Naive thymus-derived CD8-positive, alpha-beta T cell (primary cell): ENCODE measurements at places on chromosomes 4 and X.

DNA sequence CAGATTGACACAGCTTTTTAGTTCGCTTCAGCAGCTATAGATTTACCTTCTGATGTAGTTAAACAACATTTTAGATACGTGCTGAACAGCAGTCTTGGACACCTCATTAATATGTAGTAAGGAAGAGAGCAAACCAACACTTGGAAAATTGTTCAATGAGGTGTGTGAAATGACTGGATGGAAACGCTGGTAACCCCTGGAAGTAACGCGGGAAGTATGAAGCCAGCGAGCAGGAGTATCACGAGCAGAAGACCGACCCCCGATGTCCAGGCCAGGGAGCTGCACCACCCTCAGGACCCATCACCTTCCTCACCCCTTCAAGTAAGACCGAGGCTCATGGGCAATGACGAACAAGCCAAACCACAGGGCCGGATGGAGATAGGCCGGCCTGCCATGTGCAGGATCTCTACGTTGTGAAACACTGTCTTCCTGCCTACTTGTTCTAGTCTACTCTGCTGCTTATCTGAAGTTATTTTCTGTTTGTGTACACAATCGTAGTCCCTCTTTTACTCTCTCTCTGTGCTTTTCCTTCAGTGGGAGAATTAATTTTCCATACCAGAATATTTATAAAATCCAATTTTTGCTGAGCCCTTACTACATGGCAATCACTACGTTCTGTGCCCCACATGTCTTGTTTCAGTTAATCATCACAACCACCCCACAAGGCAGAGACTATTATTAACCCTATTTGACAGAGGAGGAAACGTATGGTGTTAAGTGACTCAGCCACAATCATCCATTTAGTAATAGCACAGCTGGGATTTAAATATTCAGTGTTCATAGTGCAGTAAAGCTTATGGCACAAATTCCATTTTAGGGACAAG lies 221.7 kb downstream of the APBB2 start:
- DNase-seq = no peak

DNA sequence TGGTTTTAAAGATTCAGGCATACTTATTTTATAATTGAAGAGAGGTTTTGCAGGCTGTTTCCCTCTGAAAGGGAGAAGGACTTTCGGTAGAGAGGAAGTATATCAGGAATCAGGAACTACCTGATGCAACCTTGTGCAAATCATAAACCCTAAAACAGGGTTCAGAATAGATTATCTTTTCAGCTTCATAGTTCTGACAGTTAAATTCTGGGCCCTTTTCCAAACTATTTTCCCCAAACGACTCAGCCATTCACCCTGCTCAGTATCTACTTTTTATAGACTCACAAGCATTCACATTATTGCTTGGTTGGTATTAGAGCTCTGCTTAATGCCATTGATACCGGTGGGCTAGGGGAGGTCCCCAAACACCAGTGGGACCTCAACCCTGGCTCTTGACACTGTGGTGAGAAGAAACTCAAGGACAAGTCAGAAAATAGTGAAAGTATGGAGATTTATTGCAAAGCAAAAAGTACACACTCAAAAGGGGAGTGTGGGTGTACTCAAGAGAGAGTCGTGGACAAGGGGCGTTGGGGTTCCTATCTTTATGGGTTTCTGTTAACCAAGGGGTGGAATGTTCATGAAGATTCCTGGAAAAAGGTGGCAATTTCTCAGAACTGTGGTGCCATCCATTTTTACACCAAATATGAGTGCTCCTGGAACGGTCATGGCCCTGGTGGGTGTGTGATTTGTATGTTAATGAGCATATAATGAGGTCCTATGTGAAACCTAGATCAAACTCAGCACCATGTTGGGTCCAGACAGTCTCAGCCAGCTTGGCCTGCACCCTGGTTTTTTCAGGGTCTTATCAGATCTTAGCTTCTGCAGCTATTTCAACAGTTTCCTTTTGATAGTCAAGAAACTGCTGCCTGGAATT lies 238.3 kb downstream of the DCLK2 start:
- no peak for DNase-seq

DNA sequence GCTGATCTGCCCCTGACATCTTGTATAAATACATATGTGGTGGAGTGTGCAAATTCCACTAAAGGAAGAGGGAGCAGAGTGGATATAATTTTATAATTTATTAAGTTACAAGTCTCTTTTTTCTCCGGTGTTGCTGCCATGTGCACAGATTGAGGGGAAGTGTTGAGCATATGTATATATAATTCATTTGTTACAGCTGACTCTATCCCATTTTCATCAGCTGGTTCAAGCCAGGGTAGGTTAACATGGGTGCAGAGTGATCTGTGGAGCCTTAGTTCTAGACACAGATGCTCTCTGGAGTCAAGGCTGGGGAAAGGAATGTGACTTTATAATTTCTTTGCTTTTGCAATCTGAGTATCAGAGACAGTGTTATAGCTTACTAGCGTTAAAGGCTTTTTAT lies 103.5 kb downstream of the WWC2 start:
- no peak for DNase-seq

DNA sequence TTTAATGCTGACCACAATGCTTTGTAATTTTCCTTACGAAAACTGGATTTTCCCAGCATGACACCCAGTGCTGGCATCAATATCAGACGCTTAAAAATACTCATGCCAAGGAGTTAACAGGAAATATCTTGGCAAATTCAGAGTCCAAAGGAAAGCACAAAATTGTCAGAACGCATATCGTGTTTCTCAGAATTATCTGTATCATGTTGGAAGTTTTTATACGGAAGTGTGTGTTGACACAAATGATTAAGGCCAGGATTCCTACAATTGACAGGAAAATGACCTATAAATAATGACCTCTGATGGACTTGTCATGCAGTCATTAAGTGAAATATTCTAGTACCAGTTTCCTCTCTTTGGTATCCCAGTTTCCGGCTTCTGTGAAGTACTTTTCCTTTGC lies 132.1 kb upstream of the TLL1 start:
- no peak for DNase-seq

- no peak for DNase-seq
Measured at GRCh38 chr4:44196796-44197195, 251.8 kb downstream of the KCTD8 start.

GRCh38 chr4:101236097-101236496 lies 111.2 kb downstream of the PPP3CA start:
- DNase-seq = no peak

DNA sequence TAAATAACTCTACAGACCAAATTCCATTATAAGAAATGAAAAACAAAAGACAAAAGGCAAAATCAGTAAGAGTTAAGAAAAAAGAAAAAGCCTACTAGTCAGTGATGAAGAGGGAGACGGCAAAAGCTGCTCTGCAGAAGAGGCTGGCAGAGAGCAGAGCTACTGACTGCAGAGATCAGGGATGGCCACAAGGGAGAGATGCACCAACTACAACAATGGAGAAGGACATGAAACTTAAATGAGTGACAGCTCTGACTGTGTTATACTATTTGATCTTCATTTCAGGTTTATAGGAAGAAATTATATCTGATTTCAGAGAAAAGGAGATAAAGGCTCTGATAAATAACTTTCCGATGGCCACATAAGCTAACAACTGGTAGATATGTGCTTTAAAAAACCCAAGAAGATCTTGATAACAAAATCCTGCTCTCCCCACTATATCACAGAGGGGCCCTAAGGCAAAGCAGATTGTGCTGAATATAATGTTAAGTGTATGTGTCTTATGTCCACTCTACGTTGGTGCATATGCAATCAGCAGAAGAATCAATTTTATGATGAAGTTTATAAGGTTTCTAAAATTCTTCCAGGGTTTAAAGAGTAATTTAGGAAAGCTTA lies 58.4 kb upstream of the COX18 start:
- no peak for DNase-seq

DNA sequence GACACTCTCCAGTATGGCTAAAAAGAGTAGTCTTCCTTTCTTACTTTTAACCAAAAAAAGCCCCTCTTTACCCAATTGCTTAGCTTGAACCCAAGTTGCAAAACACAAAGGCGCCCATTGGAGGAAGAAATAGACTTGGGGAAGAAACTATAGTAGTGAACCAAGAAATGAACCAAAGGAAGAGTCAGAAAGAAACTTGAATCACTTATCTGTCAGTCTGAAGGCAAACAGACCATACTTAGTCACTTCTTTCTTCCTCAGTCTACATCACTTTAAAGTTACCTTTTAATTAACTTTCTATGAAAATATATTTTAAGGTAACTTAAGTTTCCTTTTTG lies 161.4 kb upstream of the GIMD1 start:
- no peak for DNase-seq

GRCh38 chr4:92307866-92308265 lies 4.1 kb downstream of the GRID2 start:
- DNase-seq = no peak

- no peak for DNase-seq
Measured at GRCh38 chrX:34559325-34559724, 97.8 kb downstream of the TMEM47 start.

DNA sequence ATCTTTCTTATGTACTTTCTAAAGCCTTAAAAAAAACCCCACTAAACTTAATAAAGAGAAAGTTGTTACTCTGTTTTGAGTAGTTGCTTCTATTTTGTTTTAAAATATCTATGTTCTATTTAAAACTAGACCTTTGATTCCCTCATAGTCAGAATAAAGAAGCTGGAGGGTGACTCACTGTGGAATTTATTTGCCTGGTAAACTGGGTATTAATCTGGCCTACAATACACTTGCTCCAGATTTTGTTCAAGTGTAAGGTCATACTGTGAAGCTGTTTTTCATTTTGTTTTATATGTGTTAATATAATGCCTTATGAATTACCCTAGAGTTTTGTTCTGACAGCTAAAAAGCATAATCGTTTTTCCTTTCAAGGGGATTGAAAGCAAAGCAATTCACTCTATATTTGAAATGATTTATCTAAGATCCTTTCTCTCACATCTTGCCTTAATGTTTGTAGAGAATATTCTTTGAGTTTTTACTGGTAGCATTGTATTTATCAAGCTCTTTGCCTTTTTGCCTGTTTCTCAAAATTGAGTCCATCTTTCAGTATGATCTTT lies 277.4 kb upstream of the PITX2 start:
- DNase-seq = no peak

- DNase-seq = no peak
Measured at GRCh38 chr4:169084954-169085353, 74.9 kb upstream of the CBR4 start.

DNA sequence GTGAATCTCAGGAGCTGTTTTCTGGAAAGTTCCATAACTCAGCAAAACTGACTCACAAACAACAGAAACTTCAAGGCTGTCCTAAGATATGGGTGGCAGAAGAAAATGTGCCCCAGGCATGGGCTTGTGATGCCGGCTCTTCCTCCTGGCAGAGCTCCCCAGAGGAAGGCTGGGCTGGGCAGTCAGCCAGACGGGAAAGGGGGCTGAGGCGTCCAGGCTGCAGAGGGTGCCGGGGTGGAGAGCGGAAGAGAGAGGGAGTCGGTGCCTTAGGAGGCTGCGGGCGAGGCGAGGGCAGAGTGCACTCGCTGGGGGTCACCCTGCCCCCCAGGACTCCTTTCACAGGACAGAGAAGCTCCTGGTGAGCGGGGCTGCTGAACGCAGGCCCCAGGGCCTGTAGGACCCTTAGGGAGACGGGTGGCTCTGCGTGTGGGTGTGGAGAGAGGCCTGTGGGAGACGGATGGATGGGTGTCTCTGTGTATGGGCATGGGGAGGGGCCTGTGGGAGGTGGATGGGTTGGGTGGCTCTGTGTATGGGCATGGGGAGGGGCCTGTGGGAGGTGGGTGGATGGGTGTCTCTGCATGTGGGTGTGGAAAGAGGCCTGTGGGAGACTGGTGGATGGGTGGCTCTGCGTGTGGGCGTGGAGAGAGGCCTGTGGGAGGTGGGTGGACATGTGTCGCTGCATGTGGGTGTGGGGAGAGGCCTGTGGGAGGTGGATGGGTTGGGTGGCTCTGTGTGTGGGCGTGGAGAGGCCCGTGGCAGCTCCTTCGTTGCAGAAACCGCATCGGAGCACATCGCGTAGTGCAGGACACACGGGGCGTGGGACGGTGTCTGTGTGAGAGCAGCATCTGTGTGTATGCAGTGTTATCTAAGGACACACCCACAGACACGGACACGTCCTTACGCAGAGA lies 15.9 kb downstream of the PCGF3 start:
- DNase-seq = no peak
